Activated CD8-positive, alpha-beta T cell treated with anti-CD3 and anti-CD28 coated beads, Interleukin-2, amount 10 ng/mL, durations not matched to agents 7 days and 5 days (primary cell): ENCODE measurements at places on chromosomes 12 and 14. TPM values are rescaled to one million over a fixed set of nuclear protein-coding genes. Genes with fewer than 3 reads are reported as not detected.

DNA sequence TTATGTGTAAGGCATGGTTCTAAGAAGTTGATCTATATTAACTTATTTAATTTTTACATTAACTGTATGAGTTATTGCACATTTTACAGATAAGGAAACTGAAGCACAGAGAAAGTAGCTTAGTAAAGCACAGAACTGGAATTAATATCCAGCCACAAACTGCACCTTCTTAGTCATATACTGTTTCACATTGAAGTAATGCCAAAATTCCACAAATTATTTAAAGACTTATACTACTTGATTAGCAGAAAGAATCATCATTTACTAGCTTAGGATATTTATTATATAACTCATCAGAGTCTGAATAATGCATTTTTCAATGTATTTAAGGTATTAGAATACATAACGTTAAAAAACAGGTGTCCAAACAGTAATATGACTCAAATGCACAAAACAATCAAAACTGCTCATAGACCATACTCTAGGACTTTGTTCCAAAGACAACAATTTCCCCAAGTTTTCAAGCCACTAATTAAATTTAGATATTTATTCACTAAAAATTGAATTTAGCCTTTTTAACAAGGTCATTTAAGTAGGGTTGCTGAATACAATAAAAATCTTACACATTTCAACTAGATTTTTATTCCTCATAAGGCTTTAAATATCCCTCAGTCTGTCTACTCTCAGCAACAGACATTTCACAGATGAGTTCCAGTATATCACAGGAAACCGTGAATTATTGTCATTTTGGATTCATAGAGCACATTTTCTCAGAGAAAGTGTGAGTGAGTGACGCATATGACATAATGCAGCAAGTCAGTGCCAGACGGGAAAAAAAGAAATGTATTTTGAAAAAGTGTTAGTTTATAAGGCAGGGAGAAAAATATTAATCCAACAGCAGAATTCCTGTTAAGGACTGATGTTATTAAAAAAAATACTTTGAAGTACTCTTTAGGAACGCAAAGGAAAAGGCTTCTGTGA is 782.5 kb downstream of the TMTC2 start:
- no peaks in the 10 kb centered on the region for H3K4me1 ChIP-seq
- no peaks in the 10 kb centered on the region for H3K36me3 ChIP-seq
- DNase-seq, result no peak

DNA sequence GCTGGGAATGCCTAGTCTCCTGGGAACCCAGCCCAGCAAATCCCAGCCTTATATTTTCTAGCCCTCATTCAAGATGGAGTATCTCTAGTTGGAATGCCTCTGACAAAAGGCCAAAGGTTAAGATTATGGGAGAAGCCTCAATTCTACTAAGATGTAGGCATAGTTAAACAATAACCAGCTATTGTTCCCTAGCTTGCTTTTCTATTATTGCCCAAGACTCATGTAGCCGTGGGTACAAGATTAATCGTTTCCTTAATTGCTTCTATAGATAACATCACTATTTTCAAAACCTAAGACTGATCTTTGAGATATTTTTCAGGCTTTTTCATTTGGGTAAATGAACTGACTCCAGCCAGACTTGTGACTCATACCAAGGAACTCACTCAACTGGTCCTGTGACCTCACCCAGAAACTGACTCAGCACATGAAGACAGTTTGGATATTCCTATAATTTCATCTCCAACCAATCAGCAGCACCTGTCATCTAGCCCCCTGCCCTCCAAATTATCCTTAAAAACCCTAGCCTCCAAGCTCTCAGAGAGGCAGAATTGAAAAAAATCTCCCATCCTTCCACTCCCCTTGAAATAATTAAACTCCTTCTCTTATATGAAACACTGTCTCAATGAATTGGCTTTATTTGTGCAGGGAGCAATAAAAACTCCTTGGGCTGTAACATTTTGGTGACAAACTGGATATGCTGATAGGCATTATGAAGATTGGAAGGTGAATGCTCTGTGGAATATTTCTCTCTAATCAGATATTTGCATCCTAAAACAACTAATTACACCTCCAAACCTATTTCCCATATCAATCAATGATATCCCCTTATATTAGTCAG is 589.0 kb downstream of the C12orf50 start:
- H3K4me1 ChIP-seq, result no peaks in the 10 kb centered on the region
- no peak overlapping the region for H3K27ac ChIP-seq
- no peaks in the 10 kb centered on the region for H3K27me3 ChIP-seq
- DNase-seq, result no peak
- H3K36me3 ChIP-seq, result no peaks in the 10 kb centered on the region
- no peak overlapping the region for H3K4me3 ChIP-seq

- H3K4me3 ChIP-seq, result no peak overlapping the region
- H3K27me3 ChIP-seq, result peaks cover 27% of the 10 kb centered on the region
- no peak for DNase-seq
- H3K36me3 ChIP-seq, result peaks cover 2% of the 10 kb centered on the region
- peaks cover 4% of the 10 kb centered on the region for H3K4me1 ChIP-seq
- H3K27ac ChIP-seq, result no peak overlapping the region
These were observed 15.7 kb downstream of the FOXG1 start for GRCh38 chr14:28782301-28782700.

DNA sequence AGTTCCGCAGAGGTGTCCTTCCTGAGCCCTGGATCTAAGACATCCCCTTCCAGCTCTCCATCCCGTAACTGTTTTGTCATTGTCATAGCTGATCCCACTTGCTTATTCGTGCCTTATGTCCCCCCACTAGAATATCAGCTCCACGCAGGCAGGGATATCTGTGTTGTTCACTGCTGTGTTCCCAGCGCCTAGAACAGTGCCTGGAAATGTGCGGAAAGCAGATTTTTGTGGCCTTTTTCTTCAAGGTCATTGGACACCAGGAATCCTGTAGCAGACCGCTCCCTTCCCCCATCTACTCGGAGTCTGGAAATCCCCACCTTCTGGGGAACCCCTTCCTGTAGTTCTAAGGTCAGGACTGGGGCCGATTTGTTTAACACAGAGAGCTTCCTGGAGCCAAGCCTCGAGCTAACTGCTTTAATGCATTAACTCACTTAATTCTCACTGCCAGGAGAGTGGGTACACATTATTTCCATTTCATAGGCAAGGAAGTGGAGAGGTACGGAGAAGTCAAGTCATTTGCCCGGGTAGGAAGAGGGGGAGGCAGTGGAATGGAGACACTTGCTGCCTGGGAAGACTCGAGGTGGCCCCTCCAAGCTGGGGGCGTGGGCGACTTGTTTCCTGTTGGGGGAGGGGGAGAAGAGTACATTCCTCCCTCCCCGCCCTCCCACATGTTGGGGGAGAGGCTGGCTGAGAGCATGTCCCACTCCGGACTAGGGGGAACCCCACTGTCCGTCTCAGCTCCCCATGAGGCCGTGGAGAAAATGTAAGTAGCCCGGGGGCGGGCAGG is 1.2 kb upstream of the SH2B3 start:
- H3K27ac ChIP-seq, result peak overlapping the region; percentile 90
- H3K4me1 ChIP-seq, result peaks cover 52% of the 10 kb centered on the region
- peak overlapping the region; percentile 76 for H3K4me3 ChIP-seq

GRCh38 chr12:123113026-123113425 is 37.9 kb downstream of the PITPNM2 start:
- no peaks in the 10 kb centered on the region for H3K27me3 ChIP-seq
- no peak for DNase-seq
- H3K4me3 ChIP-seq, result no peak overlapping the region
- peaks cover 10% of the 10 kb centered on the region for H3K36me3 ChIP-seq
- H3K4me1 ChIP-seq, result peaks cover 47% of the 10 kb centered on the region

GRCh38 chr12:47017041-47017713 is 62.2 kb upstream of the PCED1B start:
- no peak for DNase-seq
- H3K27ac ChIP-seq, result no peak overlapping the region
- H3K4me1 ChIP-seq, result no peaks in the 10 kb centered on the region
- no peak overlapping the region for H3K4me3 ChIP-seq
- H3K27me3 ChIP-seq, result peaks cover 21% of the 10 kb centered on the region

GRCh38 chr12:123344086-123344485 is 20.6 kb downstream of the SBNO1 start:
- peaks cover 2% of the 10 kb centered on the region for H3K4me1 ChIP-seq
- no peak overlapping the region for H3K27ac ChIP-seq
- no peak for DNase-seq
- peaks cover 48% of the 10 kb centered on the region for H3K36me3 ChIP-seq

RTL1 gene
- not detected for total RNA-seq

AKAP5 gene
- total RNA-seq, result 1.9 TPM

DCN gene
- not detected for total RNA-seq

GRCh38 chr12:6697584-6698351 is 2.8 kb downstream of the PIANP start:
- no peak overlapping the region for H3K4me3 ChIP-seq
- peaks cover 23% of the 10 kb centered on the region for H3K4me1 ChIP-seq
- H3K27ac ChIP-seq, result no peak overlapping the region

DNA sequence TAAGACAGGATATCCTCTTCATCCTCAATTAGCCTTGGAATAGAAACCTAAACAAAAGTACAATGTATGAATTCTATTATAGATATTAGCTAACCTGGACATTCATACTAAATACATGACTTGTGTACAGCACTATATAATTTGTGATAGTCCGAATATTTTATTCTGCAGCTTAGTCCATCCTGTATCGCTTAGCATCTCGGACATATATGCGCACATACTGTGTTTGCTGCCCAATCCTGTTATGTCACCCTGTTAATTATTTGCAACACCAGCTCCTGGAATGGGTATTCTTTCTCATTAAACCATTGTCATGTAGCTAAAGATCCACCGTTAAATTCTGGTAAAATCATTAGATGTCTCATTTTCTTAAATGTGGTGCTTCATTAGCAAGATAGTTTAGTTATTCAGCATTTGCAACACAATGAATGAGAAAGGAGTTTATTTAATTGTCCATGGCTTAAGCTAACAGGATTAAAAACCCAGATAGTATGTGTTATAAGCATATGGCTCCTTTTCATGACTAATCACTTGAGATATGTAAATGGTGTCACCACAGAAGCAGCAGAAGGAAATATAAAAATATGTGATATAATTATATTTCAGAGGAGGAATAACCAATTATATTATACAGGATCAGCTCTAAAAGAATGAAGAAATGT is 156.0 kb upstream of the ARHGAP5 start:
- no peaks in the 10 kb centered on the region for H3K4me1 ChIP-seq
- no peak overlapping the region for H3K4me3 ChIP-seq
- H3K36me3 ChIP-seq, result no peaks in the 10 kb centered on the region

DNA sequence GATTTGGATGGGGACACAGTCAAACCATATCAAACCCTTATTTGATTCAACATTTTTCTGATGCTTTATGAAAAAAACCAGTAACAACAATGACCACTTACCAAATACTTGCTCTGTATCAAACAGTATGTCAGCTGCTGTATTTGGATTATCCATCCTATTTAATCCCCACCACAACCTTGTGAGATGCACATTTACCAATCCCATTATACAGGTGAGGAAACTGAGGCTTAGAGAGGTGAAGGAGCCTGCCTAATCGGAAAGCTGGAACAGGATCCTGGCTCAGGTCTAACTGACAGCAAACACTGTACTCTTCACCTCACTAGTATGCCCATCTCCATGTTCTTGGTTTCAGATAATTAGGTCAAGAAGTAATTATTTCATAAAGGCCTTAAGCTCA is 13.8 kb downstream of the CHST11 start:
- H3K27me3 ChIP-seq, result no peaks in the 10 kb centered on the region
- no peak overlapping the region for H3K27ac ChIP-seq
- H3K36me3 ChIP-seq, result peaks cover 61% of the 10 kb centered on the region
- DNase-seq, result no peak
- no peak overlapping the region for H3K4me3 ChIP-seq
- peaks cover 94% of the 10 kb centered on the region for H3K4me1 ChIP-seq
